ENCODE measurements at places on chromosomes 13 and 19. TPM values are rescaled to one million over a fixed set of nuclear protein-coding genes. Genes with fewer than 3 reads are reported as not detected.

DNA sequence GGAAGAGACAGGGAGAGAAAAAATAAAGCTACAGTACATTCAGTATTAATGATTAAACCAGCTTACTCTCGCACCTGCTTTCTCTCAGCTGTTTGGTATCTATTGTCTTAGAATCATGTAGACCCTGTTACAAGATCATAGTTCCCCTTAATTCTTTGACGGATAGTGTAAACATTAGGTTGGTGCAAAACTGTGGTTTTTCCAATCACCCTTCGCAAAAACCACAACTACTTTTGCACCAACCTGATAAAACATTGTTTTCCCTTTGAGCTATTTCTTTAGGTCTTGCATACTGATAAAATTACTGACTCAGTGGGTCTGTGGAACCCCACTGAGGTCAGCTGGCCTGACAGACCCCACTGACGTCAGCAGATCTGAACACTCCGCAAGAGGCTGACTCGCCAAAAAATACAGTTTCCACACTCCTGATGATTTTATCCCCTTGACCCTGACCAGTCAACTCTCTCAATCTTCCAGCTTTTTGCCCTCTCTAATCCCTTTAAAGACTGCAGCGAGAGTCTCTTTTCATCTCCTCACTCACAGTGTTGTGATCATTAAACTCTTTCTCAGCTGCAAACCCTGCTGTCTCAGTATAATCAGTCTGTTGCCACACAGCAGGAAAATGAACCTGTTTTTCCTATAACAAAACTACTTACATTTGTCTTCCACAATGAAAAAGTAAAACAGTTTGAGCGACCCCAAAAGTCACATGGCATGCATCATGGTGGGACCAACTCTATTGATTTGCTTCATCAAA is 123.9 kb downstream of the SLITRK6 start:
- DNase-seq = no peak

DNA sequence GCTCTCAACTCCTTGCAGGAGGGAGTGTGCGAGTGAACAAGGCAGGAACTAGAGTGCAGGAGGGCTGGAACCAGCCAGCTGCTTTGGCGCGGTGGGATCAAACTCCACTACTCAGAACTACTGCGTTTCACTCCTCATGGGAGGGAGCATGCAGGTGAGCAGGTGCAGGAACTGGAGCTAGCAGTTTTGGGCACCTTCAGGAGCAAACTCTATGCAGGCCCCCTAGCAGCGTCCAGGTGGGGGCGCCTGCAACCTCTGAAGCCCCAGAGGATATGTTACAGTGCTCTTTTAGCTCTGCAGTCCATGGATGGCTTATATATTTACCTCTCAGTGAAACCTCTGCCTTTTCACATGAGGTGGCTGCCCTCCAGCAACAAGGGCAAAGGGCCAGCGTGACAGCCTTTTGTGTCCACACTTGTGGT is 1303.4 kb downstream of the PCDH9 start:
- no peak for DNase-seq

DNA sequence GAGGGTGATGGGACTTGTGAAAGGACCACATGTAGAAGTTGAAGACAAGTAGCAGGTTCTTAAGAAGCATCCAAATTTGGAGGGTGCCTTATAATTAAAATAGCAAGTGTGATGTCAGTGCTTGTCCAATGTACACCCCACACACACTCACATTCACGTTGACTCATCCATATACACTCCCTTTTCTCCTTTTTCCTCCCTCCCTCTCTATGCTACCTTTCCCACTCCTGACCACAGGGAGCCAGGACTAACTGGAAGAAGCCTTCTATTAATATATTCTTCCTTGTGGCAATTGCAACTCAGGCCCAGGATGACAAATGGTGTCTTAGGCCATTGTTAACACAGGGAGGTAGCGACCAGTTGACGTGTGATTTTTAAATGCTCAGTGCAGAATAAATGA is 16.3 kb upstream of the GPR183 start:
- no peak for DNase-seq

GRCh38 chr19:48560095-48560530 is 8.1 kb downstream of the SULT2B1 start:
- no peak for DNase-seq

GRCh38 chr13:95181586-95181985 is 119.7 kb downstream of the ABCC4 start:
- no peak for DNase-seq

DNA sequence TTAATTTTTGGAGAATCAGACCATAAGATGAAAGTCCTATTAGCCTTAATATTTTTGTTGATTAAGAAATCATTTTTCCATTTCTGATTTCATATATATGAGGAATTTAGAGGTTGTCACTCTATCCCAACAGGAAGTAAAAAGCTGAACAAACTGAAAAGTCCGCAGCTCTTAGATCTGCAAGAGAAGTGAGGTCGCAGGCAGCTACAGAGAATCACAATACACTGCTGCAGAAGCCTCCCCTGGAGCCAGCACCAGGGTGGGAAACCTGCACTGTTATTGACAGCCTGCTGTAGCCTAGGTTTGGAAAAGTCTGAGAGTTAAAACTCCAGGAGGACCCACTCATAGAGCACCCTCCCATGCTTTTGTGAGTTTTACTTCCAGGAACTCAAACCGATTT is 29.9 kb downstream of the TNFRSF19 start:
- DNase-seq = no peak

GRCh38 chr13:98033277-98034247 is 80.1 kb downstream of the IPO5 start:
- peak; percentile 50 for DNase-seq

GRCh38 chr19:18049385-18049784 is 37.3 kb downstream of the IL12RB1 start:
- no peak for DNase-seq

- peak; percentile 95 for DNase-seq
Observed at GRCh38 chr13:43785650-43786471, 911 bp downstream of the ENOX1 start.

GRCh38 chr19:47514151-47514868 is 553 bp downstream of the NAPA start:
- no peak for DNase-seq

DNA sequence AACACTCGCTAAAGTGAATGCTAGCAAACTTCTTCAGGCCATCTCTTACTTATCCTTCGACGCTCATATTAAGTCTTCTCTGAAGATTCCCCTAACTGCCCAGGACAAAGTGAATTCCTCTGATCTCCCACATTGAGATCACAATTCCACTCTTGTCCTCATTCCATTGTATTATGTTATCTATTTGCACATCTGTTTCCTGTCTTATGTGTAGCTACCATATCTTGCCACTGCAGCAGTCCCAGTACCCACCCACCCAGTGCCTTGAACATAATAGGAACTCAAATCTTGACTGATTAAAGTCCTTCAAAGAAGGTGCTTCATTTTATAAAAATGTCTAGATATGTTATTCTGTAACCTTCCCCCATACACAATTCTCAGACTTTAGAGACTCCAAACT is 702.3 kb downstream of the DIAPH3 start:
- no peak for DNase-seq

DNA sequence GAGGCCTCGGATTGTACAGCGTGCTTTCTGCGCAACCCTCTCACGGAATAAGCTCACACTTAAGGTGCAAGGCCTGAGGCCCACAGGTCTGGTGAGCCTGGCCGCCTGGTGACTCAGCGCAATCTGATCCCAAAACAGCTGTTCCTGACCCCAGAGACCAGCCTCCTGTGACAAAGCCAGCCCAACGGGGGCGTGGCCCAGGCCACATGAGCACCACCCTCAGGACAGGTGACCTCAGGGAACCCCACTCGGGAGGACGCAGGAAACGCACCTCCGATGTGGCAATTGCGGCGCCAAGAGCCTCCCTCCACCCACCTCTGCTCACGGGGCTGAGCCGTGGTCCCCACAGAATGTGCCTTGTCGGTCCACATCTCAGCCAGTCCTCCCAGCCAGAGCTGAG is 26.4 kb downstream of the GRTP1 start:
- no peak for DNase-seq

DNA sequence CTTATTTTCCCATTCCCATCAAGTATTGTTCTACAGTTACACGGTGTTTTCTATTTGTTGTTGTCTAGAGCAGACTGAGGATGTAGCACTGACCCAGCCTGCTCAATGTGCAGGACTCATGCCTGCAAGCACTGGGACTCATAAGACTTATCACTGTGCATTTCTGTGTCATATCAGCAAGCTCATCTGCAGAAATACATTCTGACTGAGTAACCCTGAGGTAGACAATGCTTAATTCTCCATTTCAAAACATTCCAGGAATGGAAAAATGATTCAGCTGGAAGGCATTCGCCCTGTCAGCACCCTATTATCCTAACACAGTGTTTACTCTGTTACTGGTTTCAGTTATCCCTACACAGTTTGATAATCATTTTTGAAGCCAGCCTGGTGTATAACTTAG is 2506.4 kb downstream of the PCDH9 start:
- no peak for DNase-seq

DNA sequence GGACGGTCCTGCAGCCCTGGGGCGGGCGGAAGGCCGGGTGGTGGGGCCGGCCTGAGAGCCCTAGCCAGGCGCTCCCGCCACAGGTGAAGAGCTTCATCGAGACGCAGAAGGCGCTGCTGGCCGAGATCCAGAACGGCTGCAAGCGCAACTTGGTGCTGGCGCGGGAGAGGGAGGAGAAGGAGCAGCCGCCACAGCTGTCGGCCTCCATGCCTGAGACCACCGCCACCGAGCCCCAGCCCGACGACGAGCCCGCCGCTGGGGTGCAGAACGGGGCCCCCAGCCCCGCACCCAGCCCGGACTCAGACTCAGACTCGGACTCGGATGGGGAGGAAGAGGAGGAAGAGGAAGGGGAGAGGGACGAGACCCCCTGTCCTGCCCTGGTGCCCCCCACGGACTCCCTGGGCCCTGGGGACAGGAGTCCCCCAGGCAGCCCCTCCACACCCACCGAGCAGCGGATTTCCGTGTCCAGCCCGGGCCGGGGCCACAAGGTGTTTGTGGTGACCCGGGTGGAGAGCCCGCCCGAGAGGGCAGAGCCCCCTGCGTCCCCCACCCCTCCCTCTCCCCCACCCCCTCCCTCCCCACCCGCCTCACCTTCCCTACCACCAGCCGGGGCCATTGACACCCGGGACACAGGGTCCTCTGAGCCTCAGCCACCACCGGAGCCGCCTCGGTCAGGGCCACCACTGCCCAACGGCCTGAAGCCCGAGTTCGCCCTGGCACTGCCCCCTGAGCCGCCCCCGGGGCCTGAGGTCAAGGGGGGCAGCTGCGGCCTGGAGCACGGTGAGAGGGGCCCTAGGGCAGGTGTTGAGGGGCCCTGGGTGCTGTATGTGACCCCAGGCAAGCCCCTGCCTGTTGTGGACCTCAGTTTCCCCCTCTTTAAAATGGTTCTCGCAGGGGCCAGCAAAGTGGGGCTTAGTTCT is 15.3 kb downstream of the NKPD1 start:
- DNase-seq = no peak

GRCh38 chr13:55160867-55161266 is 1979.9 kb upstream of the PRR20A start:
- no peak for DNase-seq

DNA sequence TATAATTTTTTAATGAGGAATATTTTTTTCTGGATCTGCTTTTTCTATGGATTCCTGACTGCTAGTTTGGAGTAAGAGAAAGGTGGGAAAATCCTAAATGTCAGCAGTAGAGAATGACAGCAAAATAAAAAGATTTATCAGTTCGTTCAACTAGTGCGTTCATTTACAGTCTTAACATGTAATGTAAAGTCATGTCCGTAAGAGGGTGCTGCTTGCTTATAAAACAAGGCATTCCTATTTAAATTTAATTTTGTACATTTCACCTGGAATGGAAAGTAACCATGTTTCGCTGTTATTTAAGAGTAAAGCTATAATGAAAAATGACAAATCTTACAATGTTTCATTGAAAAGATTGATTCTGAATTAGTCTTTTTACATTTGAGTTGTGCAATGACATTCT is 76.6 kb downstream of the ZMYM2 start:
- DNase-seq = no peak

- no peak for DNase-seq
Observed at GRCh38 chr19:13840305-13841085, 36.4 kb upstream of the NANOS3 start.

DNA sequence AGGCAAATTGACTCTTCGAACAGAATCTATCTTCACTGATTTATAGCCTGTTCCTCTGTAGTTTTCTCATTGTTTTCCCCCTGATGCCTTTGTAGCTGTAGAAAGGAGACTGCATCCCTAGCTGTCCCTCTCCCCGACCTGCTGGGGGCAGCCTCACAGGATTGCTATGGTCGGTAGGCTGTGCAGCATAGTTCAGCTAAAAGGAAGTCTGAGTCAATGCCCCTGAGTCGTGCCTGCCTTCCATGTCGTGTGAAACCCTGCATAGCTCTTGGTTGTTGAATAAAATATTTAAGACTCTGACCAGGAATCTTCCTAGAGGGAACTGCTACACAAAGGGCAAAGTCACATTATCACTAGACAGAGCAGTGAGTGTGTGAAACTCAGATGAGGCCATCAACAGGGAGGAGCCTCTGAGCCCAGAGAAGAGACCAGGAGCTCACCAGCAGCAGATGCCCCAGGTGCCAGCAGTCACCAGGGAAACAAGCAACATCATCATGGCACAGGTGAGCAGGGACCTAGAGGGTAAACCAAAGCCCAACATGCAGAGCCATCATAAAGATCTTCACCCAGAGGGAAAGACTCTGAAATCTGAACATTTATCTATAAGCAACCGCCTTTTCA is 108.4 kb upstream of the NBEA start:
- DNase-seq = no peak

GRCh38 chr19:15422296-15423075 is 3.7 kb upstream of the AKAP8L start:
- DNase-seq = no peak

- no peak for DNase-seq
Observed at GRCh38 chr13:114199954-114200353, 20.9 kb downstream of the CFAP97D2 start.

DNA sequence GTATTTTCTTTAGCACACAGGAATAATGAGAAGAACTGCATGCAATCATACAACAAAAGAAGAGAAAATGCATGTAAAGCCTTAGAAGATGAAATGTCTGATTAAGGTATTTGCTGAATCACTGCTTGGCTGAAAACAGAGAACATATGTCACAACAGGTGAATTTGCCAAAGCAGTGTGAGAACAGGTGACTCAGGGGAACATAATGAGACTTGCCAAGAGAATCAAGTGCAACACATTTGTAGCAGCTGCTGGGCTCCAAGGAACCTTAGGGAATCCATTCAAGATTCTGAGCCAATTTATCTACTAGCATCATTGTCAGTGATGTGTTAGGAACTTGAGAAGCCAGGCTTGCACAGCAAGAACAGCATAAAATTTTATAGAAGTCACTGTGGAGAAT is 273.1 kb downstream of the PCDH20 start:
- DNase-seq = no peak

The FXYD7 gene
- total RNA-seq = not detected

The MBD3L2 gene
- not detected for total RNA-seq

The IGFL3 gene
- total RNA-seq = not detected

The SOHLH2 gene
- total RNA-seq = not detected

The TRPM4 gene
- total RNA-seq = 31.1 TPM

The ELSPBP1 gene
- not detected for total RNA-seq

The ZNF614 gene
- 5.8 TPM for total RNA-seq

The HIF3A gene
- 196 TPM for total RNA-seq

The KLK11 gene
- total RNA-seq = not detected

Measured in esophagus muscularis mucosa (tissue), 4 donors.